AG20443 (cell line): ENCODE measurements at places on chromosomes 5 and 9.

GRCh38 chr5:172188893-172189692 lies 1.1 kb upstream of the STK10 start:
- DNase-seq, result no peak

DNA sequence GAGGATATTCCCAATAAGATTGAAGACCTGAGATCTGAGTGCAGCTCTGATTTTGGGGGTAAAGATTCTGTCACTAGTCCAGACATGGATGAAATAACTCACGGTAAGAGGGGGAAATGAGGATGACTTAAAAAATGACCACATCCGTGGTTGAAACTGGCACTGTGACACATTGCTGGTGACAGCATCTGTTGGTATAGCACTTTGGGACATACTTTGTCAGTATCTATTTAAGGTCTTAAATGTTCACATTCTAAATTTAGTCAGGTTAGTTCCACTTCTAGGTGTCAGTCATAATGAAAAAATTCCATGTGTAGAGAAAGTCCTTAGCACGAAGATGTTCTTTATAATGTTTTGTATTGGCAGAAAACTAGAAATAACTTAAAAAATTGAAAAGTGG lies 70.9 kb downstream of the GAPVD1 start:
- no peak for DNase-seq

DNA sequence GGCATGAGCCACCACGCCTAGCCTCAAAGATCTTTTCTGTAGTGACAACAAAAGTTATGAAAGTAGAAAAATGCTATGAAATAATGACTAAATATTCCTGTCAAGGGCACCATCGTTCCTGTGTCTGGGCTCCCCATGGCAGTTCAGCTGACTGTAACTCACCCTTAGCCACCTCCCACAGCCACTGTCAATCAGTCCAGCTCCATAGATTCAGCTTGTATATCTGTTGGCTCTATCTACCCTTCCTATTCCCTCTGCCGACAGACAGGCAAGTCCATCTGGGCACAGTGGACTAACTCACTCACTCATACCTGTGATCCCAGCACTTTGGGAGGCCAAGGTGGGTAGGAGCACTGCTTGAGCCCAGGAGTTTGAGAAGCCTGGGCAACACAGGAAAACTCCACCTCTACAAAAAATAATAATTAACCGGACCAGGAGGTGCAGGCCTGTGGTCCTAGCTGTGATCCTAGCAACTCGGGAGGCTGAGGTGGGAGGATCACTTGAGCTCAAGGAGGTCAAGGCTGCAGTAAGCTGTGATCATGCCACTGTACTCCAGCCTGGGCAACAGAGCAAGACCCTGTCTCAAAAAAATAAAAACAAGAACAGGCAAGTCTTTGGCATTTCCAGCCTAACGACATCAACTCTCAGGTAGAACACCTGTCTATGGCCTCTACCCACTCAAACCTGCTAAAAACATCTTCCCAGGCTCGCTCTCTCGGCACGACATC lies 6.2 kb downstream of the CAMSAP1 start:
- DNase-seq, result no peak

DNA sequence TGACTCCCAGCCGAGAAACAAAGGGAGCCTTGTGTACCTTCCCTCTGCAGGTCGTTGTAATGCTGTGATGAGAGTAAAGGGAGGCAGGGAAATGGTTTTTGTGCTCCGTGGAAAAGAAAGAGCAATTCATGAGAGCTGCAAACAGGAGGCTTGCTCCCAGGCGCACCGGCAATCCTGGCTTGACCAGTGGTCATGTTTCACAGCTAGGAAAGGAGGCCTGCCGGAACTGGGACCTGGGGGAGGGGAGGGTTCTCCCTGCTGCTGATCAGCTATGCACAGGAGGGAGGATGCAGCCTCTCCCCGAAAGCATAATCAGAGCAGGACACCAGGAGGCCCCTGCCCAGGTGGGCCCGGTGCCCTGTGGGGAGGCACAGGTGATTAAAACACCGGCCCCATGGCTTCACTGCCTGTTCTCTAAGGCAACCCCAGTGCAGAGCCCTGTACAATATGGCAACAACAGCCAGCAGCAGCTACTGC lies 131.3 kb downstream of the ZDHHC21 start:
- no peak for DNase-seq

DNA sequence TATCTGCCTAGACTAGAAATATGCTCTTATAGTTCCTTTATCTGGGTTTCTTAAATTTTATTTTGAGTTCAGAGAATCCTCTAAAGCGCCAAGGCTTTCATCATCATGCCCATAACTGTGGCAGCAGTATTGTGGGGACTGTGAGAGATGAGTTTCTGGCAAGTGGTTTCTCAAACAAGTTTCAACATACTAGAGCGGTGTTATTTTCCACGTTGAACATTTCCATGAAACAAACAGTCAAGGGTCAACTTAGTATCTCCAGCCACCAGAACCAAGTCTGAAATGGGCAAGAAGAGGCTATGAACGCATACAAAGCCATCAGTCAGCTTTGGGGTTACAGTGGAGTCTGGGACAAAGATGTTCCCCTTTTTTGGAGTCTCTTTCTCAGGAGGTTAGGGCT lies 40.3 kb downstream of the SERINC5 start:
- DNase-seq, result no peak

DNA sequence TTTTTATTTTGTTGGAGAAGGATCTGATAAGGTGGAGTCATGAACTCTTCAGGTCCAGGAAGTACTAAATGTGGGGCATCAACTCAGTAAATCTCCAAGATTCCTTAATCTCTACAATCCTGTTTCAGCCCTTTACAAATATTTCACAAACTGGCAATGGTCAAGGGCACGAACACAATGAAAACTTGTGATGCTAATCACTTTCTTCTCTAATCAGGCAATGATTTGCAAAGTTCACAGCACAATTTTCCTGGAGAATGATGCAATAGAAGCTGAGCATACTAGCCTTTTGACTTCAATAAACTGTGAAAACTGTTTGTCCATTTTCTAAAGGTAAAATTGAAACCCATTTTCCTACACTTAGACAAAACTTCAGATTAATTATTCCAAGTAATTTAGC lies 16.9 kb downstream of the GDF9 start:
- no peak for DNase-seq

- DNase-seq, result no peak
Observed at GRCh38 chr9:5292141-5292540, 12.4 kb downstream of the RLN2 start.

- no peak for DNase-seq
Observed at GRCh38 chr9:85173967-85174366, 504.4 kb downstream of the NTRK2 start.

DNA sequence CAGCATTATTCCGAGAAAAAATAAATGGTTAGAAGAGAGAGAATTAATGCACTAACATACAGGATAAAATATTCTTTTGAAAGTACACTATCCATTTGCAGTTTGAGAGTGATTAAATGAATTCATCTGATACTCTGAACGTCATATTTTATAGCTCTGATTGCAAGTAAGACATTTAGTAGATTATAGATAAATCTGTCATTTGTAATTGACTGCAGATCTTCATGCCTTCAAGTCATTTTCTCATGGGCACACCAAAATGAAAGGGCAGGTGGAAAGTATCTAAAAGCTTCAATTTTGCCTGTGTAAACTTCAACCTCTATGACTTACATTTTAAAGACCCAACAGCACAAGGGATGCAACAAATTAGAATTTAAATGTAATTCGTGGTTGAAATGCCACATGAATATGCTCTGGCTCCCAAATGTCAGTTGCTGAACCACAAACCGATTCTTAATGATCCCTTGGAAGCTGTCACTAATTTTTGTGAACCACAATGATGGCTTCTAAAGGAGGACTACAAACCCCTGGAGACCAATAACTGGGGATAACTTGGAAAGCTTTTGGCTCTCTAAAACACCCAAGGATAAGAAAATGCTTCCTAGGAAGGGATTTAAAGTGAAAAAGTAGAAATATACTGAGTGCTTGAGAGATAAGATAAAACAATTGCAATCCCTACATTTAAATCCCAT lies 3.9 kb downstream of the TYRP1 start:
- no peak for DNase-seq

DNA sequence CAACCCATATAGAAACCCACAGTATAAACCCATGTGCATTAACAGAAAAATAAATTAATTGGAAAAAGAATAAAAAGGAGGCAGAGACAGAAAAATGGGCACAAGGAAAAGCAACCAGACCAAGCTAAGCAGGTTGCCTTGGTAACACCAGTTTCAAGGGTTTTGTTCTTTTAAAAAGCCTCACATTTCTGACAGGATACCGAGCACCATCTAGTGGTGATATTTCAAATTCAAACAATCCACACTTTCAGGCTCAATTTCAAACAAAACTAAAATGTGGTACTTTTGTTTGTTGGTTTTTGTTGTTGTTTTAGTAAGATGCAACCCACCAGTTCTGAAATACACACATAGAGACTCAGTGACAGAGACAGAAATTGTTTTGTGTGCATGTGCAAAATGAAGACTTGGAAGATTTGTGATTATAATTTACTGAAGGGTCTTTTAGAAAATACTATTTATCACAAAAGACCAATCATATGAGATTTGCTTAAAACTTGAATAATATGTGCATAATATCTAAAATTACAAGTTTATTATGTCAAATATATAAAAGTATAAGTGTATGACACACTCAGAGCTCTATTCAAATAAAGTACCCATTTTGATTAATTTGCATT lies 318.2 kb downstream of the SLCO4C1 start:
- peak; percentile 53 for DNase-seq

- DNase-seq, result no peak
Observed at GRCh38 chr9:16824545-16825330, 45.7 kb downstream of the BNC2 start.
